ENCODE measurements at places on chromosomes 7 and 10.

- DNase-seq, result no peak
Measured at GRCh38 chr7:2233926-2234325, 1.2 kb upstream of the MAD1L1 start.

- no peak for DNase-seq
Measured at GRCh38 chr10:48938281-48938680, 1.4 kb downstream of the LRRC18 start.

DNA sequence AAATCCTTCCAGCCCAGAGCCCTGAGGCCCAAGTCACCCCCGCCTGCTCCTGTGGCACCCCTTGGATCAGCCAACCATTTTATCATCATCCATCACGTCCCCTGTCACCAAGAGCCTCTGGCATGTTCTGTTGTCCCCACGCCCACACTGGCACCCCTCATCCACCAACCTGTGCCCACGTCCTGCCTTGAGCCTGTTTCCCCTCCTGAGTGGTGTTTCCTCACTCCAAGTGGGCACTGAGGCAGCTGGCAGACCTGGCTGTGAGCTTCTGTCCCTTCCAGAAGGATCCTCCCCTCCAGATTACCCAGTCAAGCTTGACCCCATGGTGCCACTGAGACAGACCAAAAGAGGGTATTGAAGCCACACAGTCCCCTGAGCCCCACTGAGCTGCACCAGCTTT, 71.4 kb upstream of the ANTXRL start:
- no peak for DNase-seq

DNA sequence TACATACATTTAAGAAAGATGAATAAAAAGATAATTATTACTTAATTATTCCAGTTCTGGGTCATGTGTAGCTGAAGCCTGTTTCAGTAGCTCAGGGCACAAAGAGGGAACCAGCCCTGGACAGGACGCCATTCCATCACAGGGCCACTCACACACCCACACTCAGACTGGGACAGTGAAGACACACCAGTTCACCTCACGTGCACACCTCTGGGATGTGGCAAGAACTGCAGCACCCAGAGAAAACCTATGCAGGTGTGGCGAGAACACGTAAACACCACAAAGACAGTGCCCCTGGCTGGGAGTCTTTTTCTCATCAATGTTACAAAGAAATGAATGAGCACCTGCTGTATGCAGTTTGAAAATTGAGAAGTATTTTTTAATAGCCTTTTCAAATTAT, 1.6 kb upstream of the IDI1 start:
- no peak for DNase-seq

DNA sequence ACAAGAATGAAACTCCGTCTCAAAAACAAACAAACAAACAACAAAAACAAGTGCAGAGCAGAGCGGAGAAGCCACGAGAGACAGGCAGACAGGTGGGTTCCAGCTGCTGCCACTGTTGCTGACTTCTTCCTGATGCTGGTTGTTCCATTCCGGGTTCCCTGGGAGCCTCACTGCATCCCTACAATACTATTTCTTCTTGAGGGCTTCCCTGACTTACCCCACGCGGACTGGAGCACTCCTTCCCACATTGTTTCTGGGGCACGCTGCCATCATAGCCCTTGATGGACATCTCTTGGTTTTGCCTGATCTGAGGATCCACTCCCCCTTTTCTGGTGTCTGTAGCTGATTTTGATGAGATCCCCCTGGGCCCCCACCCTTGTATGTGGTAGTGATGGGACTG, 5.6 kb upstream of the NKX1-2 start:
- DNase-seq, result no peak

- no peak for DNase-seq
Measured at GRCh38 chr10:527416-527815, 162.1 kb downstream of the DIP2C start.

- no peak for DNase-seq
Measured at GRCh38 chr10:65769828-65770227, 1156.0 kb upstream of the LRRTM3 start.

- no peak for DNase-seq
Measured at GRCh38 chr10:63681993-63682697, 160.9 kb downstream of the REEP3 start.

DNA sequence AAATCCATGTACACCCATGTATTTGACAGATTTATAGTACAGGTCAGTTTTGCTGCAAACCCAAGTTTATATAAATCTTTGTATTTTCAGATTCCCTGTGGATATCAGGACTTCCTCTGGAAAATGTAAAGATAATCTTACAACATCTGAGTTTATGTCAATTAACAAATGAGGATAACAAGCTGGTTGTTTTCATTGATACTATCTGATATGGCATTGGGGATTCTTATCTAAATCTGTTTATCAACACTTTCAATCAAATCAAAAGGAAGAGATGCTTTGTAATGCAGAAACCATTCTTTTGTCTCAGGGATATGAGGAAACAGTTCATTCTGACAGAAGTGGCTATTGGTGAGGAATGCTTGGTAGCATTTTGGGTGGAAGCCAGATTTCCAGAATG, 64.9 kb upstream of the FAM204A start:
- no peak for DNase-seq

GRCh38 chr7:9264395-9264794, 831.0 kb downstream of the NXPH1 start:
- no peak for DNase-seq

DNA sequence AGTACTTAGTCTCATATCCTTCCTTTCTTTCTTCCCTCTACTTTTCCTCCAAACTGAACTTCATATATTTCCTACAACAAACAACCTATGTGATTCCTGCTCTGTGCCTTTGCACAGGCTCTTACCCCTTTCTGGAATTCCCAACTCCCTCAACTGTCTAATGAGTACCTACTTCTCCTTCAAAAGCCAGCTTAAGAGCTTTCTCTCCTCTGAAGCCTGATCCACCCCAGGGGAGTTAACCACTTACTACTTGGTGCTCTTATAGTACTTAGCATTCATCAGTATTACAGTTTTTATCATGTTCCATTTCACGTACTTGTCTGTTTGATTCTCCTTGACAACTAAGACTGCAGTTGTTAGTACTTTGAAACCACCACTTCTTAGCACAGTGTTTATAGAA, 246.1 kb downstream of the LRRTM3 start:
- DNase-seq, result no peak

- no peak for DNase-seq
Measured at GRCh38 chr10:34018129-34018528, 683.7 kb upstream of the NRP1 start.

GRCh38 chr7:82549616-82550285, 106.2 kb upstream of the CACNA2D1 start:
- no peak for DNase-seq

DNA sequence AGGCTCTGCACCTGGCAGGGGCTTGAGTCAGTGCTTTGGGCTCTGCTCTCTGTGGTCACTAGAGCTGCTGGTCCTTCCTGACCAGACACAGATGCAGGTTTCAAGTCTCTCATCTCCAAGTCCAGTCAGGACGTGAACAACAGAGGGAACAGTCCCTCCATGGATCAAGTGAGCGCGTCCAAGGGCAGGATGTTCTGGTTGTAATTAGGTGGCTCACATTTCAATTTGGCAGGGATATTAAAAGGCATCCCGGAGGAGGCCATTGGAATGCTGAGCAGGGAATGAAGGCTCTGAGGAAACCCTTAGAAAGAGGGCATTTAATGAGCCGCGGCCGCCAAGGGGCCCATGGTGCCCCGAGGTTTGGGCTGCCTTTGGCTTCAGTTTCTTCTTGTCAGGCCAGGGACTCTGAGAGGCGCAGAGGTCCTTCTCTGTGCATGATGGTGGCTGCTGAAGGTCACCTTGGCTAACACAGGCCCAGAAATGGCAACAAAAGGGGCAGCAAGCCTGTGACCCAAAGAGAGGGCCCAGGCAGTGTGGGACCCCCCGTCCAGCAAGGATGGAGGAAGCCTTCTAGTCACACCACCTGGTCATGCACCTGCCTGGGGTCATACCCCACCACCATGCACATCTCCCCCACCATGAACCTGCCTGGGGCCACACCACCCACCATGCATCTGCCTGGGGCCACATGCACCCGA, 30.7 kb upstream of the INPP5A start:
- DNase-seq, result peak; percentile 73

DNA sequence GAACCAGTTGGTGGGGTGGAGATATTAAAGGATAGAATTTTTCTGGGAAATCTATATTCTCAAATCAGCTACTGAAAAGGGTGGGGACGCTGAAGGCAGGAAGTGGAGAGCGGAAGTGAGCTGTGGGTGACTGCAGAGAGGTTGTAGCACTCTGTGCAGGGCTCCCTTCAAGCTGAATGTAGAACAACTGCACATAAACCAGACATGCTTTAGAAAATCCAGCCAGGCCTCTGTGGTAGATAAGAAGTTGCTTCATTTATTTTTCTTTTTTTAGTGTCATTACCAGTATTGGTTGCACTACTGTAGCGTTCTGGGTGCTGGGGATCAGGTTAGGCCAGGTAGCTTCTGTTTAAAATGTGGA, 127.8 kb downstream of the CELF2 start:
- DNase-seq, result no peak

- no peak for DNase-seq
Measured at GRCh38 chr10:71975871-71976725, 11.9 kb downstream of the CHST3 start.

DNA sequence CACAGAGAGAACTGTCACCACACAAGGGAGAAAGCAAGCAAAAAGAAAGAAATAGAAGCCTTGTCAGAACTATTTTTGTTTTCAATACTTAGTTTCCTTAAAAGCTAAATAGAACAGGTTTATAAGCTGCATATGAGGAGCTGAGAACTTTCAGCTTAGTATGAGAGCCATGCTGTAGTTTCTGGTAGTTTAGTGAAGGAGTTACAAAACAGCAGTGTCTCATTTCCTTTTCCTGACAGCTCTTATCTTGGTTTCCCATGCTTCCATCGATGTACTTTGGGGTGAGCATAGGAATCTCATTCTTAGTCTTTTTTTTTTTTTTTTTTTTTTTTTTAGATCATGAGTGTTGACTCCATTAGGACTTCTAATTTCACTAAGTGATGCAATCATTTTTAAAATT, 8.6 kb upstream of the CHRM2 start:
- no peak for DNase-seq

DNA sequence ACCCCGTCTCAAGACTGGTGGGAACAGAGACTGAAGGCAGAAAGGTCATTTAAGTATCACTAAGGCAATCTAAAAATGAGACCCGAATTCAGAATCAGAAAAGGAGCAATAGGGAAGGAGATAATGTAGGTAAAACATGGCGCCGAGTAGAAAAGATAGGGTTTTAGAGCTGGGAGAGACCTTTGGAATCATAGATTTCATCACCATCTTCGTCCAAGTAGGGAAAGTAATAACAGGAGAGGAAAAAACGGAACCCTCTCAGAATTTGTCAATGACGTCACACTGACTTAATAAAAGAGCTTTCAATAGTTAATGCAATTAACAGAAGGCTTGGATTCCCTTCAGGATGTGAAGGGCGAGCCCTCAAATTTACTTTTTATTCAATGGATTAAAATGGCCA, 1.0 kb upstream of the UBN2 start:
- DNase-seq, result no peak

- DNase-seq, result no peak
Measured at GRCh38 chr10:71865561-71866041, 14.6 kb upstream of the PSAP start.

GRCh38 chr7:121643320-121643719, 229.6 kb upstream of the PTPRZ1 start:
- DNase-seq, result no peak

DNA sequence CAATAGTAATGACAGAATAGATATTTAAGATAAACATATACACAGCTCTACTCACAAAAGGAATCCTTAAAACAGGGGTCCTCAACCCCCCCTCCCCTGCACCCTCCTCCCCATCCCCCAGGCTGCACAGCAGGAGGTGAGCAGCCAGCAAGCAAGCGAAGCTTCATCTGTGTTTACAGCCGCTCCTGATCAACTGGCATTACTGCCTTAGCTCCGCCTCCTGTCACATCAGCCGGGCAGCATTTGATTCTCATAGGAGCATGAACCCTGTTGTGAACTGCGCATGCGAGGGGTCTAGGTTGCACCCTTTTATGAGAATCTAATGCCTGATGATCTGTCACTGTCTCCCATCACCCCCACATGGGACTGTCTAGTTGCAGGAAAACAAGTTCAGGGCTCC, 65.5 kb downstream of the SMURF1 start:
- no peak for DNase-seq

DNA sequence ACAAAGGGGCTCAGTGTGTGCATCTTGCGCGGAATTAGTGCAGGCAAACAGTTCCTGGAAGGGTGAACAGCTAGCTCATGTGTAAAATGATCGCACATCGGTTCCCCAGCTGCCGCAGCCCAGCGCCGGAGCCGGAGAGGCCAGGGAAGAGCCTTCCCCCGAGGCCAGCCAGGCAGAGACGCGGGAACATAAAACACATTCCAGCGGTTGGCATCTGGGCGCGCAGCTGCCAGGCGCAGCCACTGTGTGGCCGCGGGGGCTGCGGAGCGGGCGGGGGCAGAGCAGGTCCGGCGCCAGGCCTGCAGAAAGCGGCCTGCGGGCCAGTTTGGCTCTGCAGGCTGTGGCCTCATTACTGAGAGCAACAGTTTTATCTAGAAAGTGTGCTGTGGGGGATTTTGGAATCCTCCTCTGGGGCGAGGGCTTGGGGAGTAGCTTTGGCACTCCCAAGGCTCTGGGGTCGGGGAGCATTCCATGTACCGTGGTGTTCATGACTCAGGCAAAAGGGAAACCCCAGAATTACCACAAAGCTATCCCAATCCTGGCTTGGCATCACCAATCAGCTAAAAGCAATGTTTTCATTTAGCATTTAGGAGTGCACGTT, 74.3 kb downstream of the SAMD9 start:
- DNase-seq, result peak; percentile 55

- no peak for DNase-seq
Measured at GRCh38 chr10:64115908-64116643, 594.9 kb downstream of the REEP3 start.

- DNase-seq, result no peak
Measured at GRCh38 chr10:49571388-49571787, 32.5 kb upstream of the ERCC6 start.

GRCh38 chr10:11173042-11173441, 155.4 kb downstream of the CELF2 start:
- no peak for DNase-seq

GRCh38 chr10:21514129-21514817, 11.2 kb downstream of the SKIDA1 start:
- DNase-seq, result no peak

DNA sequence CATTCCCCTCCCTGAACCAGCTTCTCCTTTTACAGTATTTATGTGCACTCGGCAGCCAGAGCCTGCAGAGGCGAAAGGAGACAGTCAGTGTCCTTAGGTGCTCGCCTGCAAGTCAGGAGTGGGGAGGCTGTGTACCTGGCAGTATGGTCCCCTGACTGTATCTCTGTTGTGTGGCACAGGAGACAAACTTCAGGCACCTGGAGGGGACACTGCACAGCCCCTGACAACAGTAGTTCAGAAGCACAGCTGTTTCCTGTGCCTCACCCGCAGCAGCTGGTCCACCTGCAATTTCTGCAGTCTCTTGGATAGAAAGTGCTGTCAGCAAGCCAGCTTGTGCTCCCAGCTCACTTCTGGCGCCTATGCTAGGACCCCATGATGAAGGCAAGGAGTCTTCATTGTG, 73.4 kb upstream of the LAMB4 start:
- no peak for DNase-seq
